Renal cortex interstitium (tissue), 15 donors: ENCODE measurements at places on chromosomes 12 and 14. TPM values are rescaled to one million over a fixed set of nuclear protein-coding genes. Genes with fewer than 3 reads are reported as not detected.

GRCh38 chr14:65850429-65851135, 438.1 kb downstream of the FUT8 start:
- DNase-seq: no peak

DNA sequence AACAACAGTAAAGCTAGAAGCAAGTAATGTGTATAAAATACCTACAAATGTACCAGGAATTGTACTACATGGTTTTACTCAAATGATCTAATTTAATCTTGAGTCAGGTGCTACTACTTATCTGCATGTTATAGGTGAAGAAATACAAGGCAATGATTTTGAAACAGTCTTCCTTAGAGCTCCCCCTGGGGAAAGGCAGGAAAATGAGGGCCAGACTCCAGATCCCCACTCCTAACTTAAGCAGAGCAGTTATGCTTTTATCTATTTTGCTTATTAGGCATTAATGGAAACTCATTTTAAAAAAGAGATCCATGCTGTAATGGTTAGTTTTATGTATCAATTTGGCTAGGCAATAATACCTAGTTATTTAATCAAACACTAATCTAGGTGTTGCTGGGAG, 109.3 kb upstream of the CPSF6 start:
- DNase-seq: no peak

- DNase-seq: peak; percentile 91
Measured at GRCh38 chr12:51238510-51239334, at the start of gene DAZAP2. TSS of gene DAZAP2 (plus strand) at chr12:51238826. CDS start at chr12:51238908, 82 bp downstream.

DNA sequence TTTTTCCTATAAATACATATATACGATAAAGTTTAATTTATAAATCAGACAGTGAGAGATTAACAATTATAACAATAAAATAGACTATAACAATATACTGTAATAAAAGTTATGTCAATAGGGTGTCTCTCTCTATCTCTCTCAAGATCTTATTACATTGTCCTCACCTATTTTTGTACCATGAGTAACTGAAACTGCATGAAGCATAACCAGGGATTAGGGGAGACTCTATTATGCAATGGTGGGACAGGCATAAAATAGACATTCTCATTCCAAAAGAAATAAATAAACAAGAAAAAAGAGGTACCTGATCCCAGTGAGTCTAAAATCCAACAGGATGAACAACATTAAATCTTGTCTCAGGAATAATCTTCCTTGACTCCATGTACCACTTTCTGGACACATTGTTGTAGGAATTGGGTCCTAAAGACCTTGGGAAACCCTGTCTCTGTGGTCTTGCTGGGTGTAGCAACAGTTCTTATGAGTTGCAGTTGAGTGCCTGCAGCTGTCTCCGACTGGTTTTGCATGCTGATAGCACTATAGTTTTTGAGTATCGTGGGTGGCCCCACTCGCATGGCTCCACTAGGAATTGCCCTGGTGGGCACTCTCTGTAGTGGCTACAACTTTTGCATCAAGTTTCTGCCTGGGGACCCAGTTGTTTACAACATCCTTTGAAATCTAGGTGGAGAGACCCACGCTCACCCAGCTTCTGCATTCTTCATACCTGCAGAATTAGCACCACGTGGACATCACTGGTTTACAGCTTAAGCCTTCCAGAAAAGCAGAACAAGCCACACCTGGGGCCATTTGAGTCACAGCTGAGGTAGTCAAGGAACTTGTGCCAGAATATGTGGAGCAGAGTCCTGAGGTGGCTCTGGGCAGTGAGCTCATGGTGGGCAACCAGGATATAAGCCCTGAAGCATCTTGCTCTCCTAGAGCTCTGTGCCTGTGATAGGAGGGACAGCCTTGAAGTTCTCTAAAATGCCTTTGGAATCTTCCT, 204.7 kb downstream of the KITLG start:
- no peak for DNase-seq

DNA sequence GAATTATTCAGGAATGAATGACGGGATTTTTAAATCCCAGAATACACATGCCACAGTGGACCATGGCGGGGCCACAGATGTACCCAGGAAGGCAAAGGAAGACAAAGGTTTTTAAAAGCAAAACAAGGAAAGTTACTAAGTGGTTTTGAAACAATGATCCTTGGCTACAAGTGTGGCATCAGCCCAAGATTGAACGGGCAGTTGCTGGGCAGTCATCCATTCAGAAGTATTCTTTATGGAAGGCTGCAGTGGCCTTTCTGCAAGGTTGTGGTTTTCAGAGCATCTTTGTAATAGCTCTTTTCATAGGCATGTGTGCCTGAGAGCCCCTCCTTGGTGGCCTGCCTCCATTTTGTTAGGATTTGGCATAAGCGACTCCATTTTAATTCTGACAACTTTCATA, 13.4 kb upstream of the IFI27 start:
- DNase-seq: no peak

- no peak for DNase-seq
Measured at GRCh38 chr14:94403312-94403932, 15.0 kb upstream of the SERPINA1 start.

- DNase-seq: no peak
Measured at GRCh38 chr14:100754020-100754419, 27.3 kb downstream of the DLK1 start.

DNA sequence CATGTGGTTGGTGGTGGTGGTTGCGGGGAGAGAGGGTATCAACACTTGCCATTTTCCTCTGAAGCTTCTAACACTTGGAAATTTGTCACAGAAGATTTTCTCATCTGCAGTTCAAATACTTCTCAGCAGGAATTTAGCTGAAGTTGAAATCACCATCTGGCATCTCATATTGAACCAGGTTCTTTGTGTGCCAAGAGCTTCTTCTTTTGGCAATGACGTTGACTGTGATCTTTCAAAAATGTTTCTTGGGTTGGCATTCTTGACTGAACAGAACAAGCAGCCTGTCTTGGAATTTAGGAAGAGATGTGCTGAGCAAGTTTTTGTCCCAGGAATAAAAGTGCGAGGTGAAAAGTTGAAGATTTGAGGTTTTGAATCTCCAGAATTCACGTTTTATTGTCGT, 8.7 kb upstream of the NIN start:
- DNase-seq: no peak

DNA sequence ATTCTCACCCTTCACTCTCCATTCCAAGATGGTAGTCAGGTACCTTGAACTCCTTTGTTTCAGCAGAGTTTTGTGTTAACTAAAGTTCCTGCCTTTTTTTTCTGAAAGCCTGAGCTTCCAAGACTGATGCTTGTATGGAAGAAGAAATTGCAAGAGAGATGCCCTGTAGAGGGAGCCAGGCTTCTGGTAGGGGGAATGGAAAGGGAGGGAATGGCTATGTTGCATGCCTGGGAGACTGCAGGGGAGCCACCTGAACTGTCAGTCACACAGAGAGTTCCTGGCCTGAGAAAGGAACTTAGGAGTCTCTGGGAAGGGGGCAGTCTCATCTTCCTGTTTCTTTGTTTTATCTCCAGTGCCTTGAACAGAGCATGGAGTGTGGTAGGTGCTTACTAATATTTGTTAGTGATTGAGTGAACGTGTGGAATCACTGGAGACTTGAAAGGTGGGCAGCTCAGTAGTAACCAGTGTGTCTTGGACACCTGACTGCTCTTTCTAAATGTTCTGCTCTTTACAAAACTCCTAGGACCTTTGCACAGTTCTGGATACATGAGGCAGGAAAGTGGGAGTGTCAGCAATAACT, 132.2 kb downstream of the ANO4 start:
- peak; percentile 7 for DNase-seq

DNA sequence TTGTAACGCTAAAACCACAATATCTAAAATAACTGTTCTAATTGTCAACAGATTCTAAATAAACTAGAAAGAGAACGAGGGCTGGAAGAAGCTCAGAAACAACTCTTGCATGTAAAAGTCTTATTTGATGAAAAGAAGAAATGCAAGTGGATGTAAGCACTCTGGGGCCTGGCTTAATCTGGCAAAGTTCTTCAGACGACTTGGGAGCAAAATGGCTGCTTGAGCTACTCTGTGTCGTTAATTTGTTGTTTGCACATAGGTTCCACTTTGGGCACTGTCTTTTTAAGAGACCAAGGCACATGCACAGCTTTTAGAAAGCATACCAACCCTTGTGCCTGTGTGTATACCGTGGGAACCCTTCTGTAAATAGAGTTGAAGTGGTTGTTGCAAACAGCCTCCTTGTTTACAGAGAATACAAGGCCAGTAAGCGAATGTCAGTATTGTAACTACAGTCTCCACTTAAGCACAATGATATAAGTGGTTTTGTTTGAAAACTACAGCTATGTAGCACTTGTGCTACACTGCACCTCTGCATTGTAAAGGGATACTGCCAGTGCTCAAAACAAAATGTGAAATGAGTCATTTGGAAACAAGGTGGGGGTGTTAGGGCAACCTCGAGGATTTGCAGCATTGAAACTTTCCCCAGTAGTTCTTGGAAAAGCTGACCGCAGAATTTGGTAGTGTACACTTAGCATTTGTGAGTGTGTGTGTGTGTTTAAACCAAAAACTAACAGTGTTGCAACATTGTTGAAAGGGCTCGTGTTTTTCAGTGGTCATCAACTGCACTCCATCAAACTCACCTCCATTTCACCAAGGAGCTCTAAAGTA, 154.3 kb downstream of the CEP83 start:
- no peak for DNase-seq

HOXC12 gene
- not detected for polyA plus RNA-seq

VAMP1 gene
- 11.5 TPM for polyA plus RNA-seq

TBX3 gene
- 64.0 TPM for polyA plus RNA-seq
